ENCODE measurements at places on chromosomes 6 and 20.

GRCh38 chr6:54525731-54526130 is 217.5 kb downstream of the TINAG start:
- DNase-seq = no peak

- no peak for DNase-seq
These were observed 24.8 kb downstream of the MAFB start for GRCh38 chr20:40663991-40664880.

DNA sequence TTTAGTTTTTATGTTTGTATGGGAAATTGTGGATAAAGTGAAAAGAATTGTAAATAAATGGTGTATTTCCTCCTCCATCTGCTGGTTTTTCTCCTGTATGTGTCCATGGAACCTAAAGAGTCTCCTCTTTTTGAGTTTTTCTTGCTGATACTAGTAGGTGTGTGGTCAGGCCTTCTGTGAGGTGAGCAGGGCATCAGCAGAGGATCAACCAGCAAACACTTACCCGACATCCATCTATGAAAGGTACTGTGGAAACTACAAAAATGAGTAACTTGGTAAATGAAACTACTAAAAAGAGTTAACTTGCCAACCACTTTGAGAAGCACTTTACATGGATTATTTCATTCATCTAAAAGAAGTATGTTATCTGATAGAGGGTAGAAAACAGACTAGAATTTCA is 20.9 kb upstream of the RNF8 start:
- no peak for DNase-seq

DNA sequence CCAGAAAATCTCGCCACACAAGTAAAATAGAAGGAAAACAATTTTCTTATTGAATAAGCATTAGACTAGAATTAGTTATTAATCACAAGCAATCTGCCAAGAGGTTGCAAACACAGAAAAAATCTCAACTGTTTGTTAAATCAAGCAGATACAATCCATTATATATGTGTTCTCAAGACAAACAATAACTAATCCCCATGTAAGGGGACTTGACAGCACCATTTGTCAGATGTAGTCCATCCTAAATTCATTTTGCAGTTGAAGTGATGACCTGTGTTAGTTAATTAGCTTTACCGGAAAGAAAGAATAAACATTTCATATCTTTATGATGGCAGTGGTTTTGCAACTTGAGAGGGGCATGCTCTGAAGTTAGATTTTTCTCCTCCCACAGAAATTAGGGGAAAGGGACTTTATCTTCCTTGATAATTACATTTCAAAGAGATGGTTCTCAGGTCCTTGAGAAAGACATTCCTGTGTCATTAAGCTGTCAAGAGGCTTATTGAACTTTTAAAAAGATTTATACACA is 1588.0 kb downstream of the GRIK2 start:
- no peak for DNase-seq

- no peak for DNase-seq
These were observed 148.0 kb downstream of the TMEM200A start for GRCh38 chr6:130513770-130514169.

DNA sequence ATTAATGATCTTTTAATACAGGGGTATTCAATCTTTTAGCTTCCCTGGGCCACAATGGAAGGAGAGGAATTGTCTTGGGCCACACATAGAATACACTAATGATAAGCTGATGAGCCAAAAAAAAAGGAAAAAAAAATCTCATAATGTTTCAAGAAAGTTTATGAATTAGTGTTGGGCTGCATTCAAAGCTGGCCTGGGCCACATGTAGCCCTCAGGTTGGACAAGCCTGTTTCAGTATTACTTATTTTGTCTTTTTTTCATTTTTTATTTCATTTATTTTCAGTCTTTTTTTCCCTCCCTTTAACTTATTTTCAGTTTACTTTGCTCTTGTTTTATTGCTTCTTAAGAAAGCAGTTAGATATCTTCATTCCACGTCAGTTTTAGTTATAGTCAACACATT is 2171.8 kb upstream of the DEFB115 start:
- DNase-seq = no peak

- no peak for DNase-seq
These were observed 138.0 kb upstream of the RALGAPA2 start for GRCh38 chr20:20850407-20850806.

- DNase-seq = no peak
These were observed 22.7 kb upstream of the GOPC start for GRCh38 chr6:117624869-117625481.

DNA sequence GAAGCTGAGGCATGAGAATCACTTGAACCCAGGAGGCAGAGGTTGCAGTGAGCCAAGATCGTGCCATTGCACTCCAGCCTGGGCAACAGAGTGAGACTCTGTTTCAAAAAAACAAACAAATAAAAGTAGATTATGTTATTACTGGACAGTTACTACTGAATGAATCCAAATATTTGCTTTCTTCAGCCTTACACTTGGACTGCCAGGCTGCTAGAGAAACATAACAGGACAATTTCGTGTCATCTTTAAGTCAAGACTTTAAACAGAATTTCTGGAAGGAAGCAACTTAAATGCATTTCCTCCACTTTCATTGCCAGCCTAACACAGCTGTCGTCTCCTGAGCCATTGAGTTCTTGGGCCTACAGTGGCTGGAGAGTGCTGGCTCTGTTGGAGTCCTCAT is 42.0 kb upstream of the PRIM2 start:
- no peak for DNase-seq

DNA sequence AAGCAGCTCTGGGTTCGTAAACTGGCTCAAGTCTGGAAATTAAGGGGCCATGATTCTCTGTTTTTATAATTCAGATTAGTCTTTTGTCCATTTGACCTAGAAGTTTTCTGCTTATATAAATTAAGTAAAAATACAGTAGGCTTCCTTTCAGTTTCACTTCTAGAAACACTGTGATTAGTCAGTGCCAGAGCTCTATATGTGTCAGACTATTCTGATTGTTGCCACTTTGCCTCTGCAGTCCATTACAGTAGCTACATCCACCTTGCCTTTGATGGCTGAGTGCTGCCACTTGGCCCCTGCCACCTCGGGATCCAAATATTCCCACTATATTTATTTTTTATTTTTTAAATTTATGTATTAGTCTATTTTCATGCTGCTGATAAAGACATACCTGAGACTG is 7.9 kb downstream of the ZC2HC1B start:
- no peak for DNase-seq

DNA sequence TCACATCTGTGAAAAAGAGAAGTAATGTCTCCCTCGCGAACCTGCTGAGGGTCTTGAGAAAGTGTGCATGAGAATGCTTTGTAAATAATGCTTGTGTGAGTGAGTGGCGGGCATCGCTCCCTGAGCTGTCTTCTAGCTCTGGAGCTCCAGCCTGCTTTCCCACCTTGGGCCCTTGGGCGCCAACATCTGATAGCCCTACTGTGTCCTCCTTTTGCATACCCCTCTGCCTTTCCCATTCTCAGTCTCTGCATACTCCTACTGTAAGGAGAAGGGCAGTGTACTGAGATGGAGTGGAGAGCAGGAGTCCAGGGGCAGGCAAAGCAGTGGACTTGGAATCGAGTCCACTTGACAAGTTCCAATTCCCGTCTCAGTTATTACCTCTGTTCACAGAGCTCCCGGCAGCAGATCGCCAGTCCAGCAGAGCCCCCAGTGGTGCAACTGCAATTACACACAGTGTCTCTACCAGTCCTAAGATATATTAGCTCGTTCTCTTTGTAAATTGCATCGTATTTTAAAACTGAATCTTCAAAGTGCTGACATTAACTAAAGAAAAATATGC is 847 bp upstream of the NCR2 start:
- DNase-seq = no peak

DNA sequence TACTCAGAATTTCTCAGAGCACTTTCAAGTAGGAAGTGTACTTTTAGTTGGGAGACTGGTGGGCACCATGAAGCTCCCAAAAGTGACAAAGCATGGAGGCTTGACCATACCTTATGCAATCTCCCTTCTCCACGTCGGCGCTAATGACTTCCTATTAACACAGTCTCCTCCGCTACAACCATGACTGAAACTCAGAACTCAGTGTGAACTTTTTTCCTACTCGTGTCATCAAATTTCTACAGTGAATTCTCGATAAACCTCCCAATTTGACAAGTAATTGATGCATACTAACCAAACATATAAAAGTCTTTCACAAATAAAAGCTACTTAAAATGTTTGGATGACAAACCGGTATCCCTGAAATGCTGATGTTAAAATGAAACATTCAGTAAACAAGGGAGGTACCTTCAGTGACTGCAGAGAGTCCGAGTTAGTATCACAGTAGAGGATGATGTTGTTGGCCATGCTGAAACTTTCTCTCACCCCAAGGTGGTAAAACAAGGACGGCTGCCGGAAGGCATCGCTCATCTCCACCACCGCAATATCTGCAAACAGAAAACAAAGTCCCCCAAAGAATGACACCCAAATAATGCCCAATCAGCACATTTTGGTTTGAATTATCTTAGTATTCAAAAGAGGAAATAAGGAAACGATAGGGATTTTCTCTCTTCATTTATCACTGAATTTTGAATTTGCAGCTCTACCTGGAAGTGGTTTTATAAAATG is 72.1 kb downstream of the MAP3K5 start:
- no peak for DNase-seq

DNA sequence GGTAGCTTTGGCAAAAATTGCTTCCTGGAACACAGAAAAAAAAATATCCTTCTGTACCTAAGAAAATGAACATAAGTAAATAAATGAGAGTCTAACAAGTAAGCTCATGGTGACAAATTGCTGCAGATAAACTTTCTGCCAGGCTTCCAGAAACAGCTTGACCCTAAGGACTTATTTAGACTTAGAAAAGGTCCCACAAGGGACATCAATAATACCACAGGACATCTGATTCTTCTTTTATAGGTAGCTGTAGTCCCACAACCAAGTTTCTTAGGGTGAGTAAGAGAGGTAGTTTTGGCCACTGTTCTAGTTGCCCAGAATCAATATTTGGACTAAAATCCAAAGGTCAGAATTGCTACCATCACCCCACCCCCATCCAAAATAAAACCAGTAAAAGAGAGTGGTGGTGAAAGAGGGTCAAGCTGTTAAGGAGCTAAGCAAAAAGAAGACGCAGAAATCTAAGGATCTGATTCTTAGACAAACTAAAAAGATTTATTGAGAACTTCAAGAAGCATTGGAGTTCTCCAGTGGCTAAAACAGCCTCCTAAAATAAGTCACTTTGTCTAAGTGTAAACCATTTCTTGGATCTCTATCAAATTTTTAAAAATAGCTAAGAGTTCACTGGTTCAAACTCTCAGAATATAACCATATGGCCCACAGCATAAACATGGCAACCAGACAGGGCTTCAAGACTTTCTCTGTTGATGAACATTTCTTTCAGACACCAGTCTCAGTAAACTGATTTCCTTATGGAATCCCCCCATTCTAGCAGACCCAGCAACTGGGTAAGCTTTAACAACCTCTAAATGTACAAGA is 180.6 kb downstream of the PTPRK start:
- DNase-seq = no peak

- no peak for DNase-seq
These were observed 371.9 kb downstream of the ZFAND3 start for GRCh38 chr6:38191418-38191817.

DNA sequence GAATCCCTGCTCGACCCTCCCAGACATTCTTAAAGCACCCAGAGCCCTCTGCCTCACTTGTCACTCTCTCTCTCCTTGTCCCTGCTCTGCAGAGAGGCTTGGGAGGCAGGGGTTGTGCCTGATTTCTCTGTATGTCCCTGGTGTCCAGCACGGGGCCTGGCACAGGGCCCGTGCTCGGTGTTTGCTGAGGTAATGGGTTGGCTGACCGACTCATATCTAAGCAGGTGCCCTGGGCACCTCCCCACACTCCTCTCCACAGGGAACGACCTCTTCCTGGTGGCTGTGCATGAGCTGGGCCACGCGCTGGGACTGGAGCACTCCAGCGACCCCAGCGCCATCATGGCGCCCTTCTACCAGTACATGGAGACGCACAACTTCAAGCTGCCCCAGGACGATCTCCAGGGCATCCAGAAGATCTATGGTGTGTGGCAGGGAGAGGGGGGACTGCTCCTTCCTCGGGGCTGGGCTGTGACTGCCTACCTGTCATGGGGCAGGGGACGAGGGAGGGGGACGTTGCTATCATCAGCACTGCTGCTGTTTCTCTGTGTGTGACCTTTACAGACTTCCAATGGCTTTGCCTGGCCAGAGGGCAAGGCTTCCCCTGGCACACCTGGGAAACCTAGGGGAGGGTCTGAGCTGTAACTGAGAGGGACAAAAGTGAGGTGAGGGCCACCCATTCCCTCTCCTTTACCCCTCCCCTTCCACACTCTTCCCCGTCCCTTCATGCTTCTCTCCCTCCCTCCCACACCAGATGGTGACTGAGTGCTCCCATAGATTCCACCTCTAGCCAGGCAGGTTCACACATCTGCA is 14.2 kb downstream of the MMP24OS start:
- no peak for DNase-seq

DNA sequence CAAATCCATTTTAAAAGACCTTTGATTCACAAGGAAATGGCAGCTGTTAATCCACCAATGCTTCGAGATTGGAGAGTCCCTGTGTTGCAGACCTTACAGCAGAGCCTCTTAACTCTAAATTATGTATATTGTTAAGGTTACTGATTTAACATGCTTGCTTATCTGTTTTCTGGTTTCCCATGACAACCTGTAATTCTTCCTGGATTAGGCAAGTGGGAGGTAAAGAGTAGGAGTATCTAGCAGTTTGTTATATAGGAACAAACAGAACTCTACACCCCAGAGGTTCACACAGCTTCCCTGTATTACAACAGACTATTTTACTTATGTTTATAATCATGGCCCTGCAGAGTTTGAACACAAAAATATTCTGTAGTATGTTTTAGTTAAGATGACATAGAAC is 39.5 kb downstream of the NKX2-4 start:
- no peak for DNase-seq

- no peak for DNase-seq
These were observed 16.6 kb upstream of the LYRM2 start for GRCh38 chr6:89655122-89655521.

- no peak for DNase-seq
These were observed 40.9 kb upstream of the ADTRP start for GRCh38 chr6:11819486-11819885.

GRCh38 chr6:109523478-109523877 is 40.5 kb upstream of the ZBTB24 start:
- no peak for DNase-seq

DNA sequence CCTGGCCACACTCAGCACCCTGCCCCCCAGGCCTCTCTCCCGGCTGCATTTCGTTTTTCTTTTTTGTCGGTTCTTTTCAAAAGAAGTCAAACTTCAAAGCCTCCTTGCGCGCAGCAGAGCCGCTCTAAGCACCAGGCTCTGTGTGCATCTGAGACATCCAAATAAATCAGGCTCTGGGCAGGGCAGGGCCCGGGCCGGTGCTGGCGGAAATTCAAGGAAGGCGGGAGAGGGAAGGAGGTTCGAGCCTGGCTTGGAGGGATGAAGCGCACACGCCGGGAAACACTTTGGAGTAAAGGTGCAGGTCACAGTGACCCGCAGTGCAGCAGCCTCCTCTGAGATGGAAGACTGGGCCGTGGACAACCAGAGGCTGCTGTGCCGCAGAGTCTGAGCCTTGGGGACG is 5.8 kb downstream of the GATA5 start:
- DNase-seq = no peak

DNA sequence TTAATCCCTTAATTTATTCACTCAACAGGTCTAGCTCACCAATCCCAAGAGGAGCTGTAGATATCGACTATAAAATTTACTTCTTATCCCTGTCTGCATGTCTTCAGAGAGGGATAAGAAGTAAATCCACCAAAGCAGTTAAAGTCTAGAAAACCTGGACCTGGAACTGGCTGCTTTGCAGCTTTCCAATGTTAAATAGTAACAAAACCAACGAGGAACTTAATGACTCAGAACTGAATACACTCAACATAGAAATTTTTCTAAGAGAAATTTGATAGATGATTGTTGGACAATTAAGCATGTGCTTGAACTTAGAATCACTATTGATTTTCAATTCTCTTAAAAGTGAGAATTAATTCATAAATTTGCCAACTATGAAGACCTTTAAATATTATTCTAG is 11.5 kb upstream of the TMEM244 start:
- no peak for DNase-seq

Data from D721Med (cell line).